ENCODE measurements at places on chromosomes 1 and 21. TPM values are rescaled to one million over a fixed set of nuclear protein-coding genes. Genes with fewer than 3 reads are reported as not detected.

Gene PLA2G4A
- 0.13 TPM for total RNA-seq

Gene CLDN17
- not detected for total RNA-seq

Gene CTH
- total RNA-seq = 14.6 TPM

Gene SLC1A7
- not detected for total RNA-seq

Gene CCT3
- 181 TPM for total RNA-seq

DNA sequence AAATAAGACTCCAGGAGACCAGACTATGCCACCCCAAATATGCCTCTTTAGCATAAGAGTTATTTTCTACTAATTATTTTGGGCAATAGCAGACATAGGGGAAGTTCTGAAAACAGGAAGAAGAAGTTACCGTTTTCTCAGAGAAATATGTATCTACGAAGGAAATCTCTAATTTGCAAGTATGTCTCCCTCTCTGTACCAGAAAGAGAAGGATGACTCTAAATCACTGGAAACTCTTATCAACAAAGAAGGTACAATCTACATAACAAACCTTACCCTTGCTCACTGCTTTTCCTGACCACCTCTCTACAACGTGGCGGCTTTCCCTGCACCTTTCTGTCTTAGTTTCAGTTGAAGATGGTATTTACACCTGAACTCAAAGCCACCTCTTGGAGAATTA is 49.0 kb downstream of the OMA1 start:
- DNase-seq = no peak

- DNase-seq = no peak
Measured at GRCh38 chr1:110135666-110136065, 14.6 kb upstream of the SLC6A17 start.

DNA sequence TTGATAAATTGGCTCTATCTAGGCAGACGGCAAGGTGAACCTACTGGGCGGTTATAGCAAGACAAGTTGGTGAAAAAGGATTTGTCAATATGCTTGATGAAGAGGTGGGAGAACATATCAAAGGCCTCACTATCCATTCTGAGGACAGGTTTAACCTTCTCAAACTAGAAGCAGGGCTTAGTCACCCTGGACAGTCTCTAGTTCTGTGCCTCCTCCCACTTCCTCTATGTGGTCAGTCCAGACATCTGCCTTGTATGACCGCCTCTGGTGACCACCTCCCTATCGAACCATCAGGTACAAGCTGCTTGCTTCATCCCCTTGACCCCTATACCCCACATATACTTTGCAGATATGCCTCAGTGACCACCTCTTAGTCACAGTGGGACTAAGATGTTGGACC is 2.3 kb upstream of the SCYL3 start:
- no peak for DNase-seq

DNA sequence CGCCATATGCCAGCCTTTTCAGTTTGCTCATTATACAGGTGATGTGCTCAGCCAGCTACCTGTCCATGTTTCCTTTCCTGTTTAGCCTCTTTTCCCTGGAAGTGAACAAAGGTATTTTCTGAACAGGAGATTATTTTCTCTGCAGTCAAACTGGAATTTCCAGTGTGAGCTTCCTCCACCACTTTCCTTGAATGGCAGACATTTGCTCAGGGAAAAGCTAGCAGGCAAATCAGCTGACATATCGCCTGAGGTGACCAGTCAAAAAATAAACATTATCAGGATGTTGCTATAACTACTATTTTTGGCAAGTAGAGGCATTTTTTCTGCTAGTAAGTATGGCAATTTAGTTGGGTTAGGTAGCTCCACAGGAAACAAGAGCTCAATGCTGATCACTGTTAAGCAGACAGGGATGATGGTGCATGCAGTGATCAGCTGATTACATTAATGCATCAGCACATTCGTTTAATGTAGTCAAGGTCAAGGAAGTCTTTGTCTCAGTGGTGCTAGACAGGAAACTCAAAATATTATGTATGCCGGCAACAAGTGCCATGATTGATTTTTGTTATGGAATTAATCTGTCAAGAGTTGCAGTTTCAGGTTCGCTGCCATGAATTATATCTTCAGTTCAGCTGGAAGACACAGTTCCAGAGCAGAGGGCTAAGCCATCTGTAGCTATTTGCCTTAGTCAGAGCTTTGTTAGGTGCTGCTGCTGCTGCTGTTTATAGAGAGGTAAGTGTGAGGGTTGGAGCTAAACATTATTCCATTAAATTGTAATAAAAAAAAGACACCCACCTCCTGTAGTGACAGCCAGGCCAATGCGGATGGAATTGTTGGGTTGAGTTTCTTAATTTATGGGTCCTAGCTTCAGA is 179.7 kb upstream of the ST6GALNAC5 start:
- DNase-seq = no peak

- no peak for DNase-seq
Measured at GRCh38 chr1:219973213-219973612, 44.9 kb upstream of the SLC30A10 start.

GRCh38 chr1:43979528-43980254 is 681 bp downstream of the B4GALT2 start:
- DNase-seq = no peak

DNA sequence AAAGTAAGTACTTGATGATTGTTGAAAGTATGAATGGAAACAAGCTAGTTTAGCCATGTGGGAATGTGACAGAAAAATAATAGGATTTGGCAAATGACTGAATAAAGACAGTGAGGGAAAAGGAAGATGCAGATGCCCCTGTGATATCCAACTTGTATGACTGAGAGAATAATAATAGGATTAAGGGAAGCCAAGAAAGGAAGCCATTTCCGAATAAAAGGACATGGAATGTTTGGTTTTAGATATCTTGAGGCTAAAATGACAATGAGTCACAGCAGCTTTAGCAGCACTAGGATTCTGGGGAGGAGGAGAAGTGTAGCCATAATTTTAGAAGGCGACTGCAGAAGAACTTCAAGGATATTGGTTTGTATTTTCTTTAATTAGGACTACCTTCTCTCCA is 109.2 kb downstream of the TTLL7 start:
- no peak for DNase-seq

- no peak for DNase-seq
Measured at GRCh38 chr1:235038701-235039100, 89.9 kb downstream of the TOMM20 start.

GRCh38 chr1:182280504-182280900 is 111.1 kb downstream of the GLUL start:
- no peak for DNase-seq

GRCh38 chr1:60108196-60108595 is 34.6 kb upstream of the C1orf87 start:
- no peak for DNase-seq

- DNase-seq = no peak
Measured at GRCh38 chr1:17615157-17615556, 75.7 kb downstream of the ARHGEF10L start.

Measured in activated CD4-positive, alpha-beta memory T cell treated with anti-CD3 and anti-CD28 coated beads, Interleukin-2, amount 10 ng/mL, durations not matched to agents 7 days and 5 days (primary cell).